ENCODE measurements at places on chromosomes 6 and 20.

GRCh38 chr6:169190144-169190584, 63.5 kb downstream of the THBS2 start:
- DNase-seq, result no peak

DNA sequence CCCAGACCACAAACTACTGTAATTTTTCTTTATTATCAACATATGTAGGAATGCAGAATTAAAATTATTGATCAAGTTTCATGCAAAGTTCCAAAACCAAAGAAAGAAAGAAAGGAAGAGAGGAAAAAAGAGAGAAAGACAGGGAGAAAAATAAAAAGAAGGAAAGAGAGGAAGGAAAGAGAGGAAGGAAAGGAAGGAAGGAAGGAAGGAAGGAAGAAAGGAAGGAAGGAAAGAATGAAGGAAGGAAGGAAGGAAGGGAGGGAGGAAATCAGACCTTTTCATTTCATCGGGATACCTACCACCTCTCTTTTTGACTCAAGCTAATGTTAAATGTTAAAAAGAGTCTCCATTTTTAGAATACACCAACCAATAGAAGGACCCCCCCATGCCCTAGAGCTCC, 31.9 kb downstream of the DCDC2 start:
- DNase-seq, result no peak

DNA sequence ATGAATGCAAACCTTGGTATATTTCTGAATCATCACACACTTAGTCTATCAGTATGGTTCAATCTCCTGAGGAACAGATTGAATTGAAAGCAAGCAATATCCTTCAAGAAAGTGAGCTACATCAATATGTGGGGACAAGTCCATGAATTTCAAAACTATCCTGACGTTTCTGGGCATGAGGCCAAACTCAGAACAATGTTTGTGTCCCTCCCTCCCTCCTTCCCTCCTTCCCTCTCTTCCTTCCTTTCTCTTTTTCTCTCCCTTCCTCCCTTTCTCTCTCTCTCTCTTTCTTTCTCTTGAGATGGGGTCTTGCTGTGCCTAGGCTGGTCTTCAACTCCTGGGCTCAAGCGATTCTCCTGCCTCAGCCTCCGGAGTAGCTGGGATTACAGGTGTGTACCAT, 27.9 kb upstream of the SYNCRIP start:
- DNase-seq, result no peak

GRCh38 chr20:46129955-46130481, 11.9 kb downstream of the CD40 start:
- DNase-seq, result no peak

DNA sequence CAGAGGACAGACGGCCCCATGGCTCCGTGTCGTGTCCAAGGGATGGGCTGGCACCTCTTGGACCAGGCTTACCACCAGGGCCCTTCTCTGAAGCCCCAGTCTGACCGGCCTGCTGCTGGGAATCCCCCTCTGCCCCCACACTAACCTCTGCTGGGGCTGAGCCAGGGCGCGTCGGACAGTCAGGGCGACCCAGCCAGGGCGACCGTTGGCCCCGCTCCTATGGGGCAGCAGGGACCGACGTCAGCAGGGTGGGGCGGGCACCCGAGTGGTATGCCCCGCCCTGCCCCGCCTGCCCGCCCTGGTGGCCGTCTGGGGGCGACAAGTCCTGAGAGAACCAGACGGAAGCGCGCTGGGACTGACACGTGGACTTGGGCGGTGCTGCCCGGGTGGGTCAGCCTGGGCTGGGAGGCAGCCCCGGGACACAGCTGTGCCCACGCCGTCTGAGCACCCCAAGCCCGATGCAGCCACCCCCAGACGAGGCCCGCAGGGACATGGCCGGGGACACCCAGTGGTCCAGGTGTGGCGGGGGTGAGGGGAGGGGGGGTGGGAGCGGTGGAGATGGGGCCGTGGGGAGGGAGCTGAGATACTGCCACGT, at the start of gene SLC17A9:
TSS of gene SLC17A9 (plus strand) at position 337 of the 595 bp plus-strand sequence. CDS start at position 459, 122 bp downstream.
- DNase-seq, result peak; percentile 41

DNA sequence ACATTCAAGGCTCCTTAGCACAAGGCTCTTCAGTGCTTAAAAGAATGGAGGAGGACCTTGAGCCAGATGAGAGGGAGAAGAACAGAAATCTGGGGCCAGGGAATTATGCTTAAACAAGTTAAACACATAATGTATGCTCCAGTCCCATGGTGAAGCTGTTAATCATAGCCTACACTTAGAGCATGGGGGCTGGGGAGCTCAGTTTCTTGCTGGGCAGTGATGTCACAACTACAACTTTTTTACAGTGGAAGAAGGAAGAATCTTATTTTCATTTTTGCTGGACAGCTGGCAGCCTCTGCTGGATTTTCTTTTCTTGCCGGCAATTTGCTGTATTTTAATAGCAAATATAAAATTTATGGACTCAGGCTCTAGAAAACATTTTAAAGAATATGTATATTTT, 432.5 kb downstream of the CD109 start:
- no peak for DNase-seq

DNA sequence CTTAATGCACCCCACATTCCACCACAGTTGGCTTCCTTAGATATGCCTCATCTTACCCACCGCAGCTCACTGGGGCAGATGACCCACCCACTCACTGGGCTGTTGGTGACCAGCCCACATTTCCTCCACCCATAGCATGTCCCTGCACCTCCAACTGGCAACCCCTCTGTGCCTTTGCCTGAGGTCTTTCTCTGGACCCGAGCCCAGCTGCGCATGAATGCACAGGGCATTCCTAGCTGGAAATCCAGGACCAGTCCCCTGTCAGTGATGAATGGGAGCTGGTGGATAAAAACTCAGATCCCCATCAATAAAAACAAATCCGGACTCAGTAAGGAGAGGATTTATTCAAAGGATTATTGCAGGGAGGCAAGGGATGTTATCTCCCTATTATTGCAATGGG, 75.0 kb downstream of the ISM1 start:
- DNase-seq, result no peak

GRCh38 chr6:33298773-33299236, at the start of gene RGL2:
Gene RGL2 (minus strand): TSS chr6:33298942. CDS start chr6:33298610, 332 bp downstream.
- no peak for DNase-seq

- no peak for DNase-seq
Observed at GRCh38 chr6:15322781-15323536, 77.1 kb downstream of the JARID2 start.
